ENCODE measurements at places on chromosomes 12 and 14. TPM values are rescaled to one million over a fixed set of nuclear protein-coding genes. Genes with fewer than 3 reads are reported as not detected.

The RERGL gene
- polyA plus RNA-seq = 8.5 TPM

The KRT72 gene
- polyA plus RNA-seq = not detected

The ASCL4 gene
- not detected for polyA plus RNA-seq

The DDN gene
- polyA plus RNA-seq = 72.6 TPM

The AMHR2 gene
- 0.43 TPM for polyA plus RNA-seq

DNA sequence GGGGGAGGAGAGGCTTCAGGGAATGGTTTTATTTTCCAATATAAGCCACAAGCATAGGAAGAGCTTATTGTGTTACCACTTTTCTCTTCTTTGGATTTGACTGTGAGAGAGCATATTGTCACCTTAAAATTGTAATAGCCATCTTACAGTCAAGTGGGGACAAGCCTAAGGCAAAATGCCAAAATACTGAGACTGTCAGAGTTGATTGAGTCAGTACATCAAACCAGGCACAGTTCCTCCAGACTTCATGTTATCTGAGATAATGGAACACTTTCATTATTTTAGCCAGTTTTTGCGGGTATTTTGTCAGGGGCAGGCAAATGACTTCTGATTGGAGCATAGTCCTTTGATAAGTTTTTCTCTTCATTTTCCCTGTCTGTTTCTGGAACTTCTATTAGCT is 19.5 kb upstream of the NUBPL start:
- no peak for DNase-seq

GRCh38 chr12:111063295-111064026 is 143.1 kb upstream of the MYL2 start:
- no peak for DNase-seq

DNA sequence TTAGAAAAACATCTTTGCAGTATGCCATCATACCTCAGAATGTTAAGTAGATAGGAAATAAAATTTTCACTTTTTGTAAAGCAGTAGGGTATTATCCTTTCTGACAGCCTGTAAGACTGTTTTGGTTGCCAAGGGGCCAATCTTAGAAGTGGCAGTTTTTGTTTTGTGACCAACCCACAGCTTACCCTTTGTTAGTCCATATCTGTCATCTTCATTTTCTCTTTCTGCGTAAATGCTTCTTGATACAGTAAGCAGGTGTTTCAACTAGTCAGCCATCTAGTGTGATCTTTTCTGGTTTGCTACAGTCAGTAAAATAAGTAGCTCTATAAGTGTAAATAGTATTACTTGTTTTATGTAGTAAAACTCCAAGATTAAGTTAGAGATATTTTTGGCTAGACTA is 8.8 kb downstream of the PPM1A start:
- no peak for DNase-seq

DNA sequence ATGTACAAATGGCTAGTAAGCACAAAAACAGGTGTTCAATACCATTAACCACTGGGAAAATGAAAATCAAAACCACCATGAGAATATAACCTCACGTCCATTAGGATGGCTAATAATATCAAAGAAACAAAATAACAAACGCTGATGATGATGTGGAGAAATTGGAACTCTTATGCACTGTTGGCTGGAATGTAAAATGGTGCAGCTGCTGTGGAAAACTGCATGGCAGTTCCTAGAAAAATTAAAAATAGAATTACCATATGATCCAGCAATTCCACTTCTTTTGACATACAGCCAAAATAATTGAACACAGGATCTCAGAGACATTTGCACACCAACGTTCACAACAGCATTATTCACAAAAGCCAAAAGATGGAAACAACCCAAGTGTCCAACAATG is 51.5 kb downstream of the TMPRSS12 start:
- DNase-seq = no peak

- DNase-seq = no peak
Measured at GRCh38 chr12:21552635-21553328, 26.7 kb downstream of the SPX start.

DNA sequence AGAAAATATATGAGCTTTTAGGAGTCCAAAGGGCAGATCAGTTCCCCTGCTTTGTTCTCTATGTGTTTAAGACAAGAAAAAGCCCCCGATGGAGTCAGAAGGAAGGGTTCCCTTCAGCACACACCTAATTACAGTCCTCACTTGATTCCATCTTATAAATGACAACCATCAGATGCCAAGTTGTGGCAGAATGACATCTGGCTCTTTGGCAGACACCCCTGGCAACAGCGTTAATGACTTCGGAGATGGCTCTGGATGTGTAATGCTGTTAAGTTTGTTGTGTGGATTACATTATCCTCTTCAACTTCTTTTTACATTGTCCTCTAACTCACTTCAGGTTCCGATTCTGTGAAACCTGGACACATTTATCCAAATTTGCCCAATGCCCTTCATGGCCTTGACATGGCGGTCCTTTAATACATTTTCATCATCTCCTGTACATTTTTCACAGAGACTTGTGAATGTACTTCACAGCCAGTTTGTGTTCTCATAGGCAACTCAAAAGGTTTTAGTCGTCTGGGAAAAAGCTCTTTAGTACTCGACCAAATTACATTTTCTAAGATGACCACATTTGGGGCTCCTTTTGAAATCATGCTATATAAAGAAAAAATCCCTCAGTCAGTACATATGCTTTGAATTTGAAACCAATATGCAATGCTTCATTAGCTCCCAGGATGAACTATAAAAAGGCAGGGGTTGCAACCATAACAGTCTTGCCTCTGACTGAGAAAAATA is 667.8 kb downstream of the NOVA1 start:
- no peak for DNase-seq

GRCh38 chr12:62693376-62694050 is 226.9 kb downstream of the MON2 start:
- no peak for DNase-seq

DNA sequence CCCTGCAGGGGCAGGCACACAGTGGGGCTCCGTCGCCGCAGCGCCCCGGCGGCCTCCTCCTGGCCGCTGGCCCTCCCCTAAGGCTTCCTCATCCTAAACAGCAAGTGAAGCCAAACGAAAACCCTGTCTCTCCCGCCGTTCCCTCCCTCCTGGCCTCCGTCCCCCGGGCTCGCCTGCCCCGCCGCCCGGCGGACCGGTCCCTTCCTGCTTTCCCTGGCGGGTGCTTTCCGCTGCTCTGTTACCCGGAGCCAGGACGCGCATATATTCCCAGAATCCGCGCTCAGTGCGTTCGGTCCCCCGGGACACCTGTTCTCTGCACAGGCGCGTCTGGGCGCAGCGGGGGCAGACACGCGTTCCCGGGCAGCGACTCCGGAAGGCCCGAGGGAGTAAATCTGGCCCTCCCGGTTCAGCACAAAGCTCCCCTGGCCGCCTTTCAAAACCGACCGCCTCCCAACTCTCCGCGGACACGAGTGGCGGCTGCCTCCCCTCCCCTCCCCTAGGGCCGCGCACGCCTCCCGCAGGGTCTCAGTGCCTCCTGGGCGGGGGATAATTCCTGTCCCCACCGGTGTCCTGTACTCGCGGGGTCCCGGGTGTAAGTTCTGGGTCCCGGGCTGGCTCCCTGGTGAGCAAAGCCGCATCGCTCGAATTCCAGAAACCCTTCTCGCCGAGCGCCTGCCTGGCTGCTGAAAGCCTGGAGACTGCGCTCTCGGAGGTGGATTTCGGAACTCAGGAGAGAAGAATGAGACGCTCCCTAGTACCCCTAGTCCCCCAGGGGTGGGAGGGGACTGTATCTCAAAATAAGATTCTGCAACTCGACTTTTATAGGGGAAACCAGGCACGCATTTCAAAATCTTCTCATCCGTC is 21.4 kb upstream of the CEP170B start:
- DNase-seq = no peak

- DNase-seq = no peak
Measured at GRCh38 chr14:52918486-52918885, 32.4 kb downstream of the FERMT2 start.

- DNase-seq = peak; percentile 80
Measured at GRCh38 chr14:22849212-22849819, 12.9 kb downstream of the MMP14 start.

DNA sequence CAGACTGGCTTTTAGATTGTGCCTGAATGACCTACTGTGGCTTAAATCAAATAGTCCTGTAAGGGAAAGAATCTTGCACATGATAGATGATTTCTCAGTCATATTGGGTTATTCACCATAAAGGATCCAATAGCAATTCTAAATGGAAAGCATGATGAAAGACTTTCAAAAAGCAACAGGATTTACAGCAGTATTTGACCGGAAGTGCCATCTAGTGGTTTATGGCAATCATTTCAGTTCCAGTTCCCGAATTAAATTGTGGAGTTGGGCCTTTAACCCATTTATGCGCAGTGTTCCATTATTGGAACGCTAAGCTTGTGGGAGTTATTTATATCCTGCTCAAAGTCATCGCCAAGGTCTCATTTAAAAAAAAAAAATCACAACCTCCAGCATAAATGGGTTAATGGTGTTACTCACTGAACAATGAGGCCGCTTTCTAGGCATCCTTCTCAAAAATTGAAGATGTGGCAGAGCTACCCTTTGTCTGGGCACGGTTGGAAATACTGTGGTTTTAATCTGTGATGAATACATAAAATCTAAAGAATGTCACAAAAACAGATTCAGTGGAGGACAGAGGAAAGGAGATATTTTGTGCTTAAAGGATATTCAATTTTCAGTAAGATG is 60.8 kb upstream of the REP15 start:
- no peak for DNase-seq

GRCh38 chr12:57046086-57046791 is 3.7 kb downstream of the MYO1A start:
- no peak for DNase-seq

- DNase-seq = no peak
Measured at GRCh38 chr12:47736216-47736615, 10.9 kb upstream of the ENDOU start.

All from psoas muscle (tissue), 8 donors.